ENCODE measurements at places on chromosomes 1 and 21.
A peak's percentile ranks its signal among the peaks of the same experiment; 100 is the strongest.

GRCh38 chr1:111603979-111604378 is 15.6 kb upstream of the RAP1A start:
- no peak for DNase-seq

DNA sequence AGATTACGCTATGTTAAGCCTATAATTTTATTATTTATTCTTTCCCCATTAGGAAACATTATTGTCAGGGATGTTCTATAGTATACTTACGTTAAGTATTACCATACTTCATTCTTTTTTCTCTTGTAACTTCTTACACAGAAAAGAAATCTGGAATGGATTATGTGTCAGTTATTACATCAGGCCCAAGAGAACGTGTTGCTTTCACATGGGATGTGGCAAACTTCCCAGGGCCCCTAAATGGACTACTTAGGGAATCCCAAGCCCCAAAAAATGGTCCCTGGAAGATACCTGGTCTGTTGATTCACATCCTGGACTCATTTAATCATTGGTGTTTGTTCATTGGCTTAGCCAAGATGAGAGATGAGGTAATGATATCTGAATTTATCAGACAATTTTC is 249.8 kb downstream of the NRIP1 start:
- no peak for DNase-seq

DNA sequence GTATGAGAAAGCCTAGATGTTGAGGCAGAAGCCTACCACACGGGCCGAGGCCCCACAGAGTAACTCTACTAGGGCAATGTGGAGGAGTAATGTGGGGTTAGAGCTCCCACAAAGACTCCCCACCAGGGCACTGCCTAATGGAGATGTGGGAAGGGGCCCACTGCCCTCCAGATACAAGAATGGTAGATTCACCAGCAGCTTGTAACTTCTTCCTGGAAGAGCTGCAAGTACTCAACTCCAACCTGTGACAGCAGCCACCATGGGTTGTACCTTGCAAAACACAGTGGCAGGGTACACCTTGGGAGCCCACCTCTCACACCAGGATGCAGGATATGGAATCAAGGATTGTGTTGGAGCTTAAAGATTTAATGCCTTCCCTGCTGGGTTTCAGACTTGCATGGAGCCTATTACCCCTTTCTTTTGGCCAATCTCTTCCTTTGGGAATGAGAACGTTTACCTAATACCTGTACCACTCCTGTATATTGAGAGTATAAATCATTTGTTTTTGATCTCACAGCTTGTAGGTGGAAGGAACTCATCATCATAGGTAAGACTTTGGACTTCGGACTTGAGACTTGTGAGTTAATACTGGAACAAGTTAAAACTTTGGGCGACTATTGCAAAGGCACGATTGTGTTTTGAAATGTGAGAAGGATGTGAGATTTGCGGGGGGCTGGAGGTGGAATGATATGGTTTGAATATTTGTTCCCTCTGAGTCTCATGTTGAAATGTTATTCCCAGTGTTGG is 57.5 kb downstream of the TENT5C start:
- DNase-seq = no peak

DNA sequence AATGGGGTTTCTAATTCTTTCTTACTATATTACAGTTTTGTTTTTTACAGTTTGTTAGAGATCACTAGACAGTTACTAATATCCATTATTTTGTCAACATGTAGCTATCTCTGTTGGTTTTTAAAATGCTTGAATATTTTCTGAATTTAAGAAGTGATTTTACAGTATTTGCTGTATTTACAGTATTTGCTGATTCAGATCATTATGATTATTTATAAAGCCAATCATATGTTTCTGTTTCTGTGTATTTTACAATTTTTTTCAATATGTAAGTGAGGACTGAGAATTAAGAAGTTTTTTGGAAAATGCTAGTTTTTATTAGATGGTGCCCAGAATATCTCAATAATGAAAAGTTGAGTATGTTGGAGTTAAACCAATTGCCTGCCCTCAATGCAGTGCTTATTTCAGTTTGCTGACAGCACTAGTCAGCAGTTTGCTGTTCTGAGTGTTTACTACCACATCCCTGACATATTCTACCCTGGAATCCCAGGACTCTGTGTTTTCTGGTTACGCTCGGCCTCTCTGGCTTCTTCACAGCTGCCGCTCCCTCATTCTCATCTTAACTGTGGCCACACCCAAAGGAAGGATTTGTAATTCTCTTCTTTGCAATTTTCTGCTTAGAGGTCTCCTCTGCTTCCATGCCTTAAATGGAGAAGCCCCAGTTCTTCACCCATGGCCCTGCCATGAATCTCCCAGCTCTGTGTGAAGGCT is 68.0 kb upstream of the BACH1 start:
- DNase-seq = no peak

- peak; percentile 94 for DNase-seq
These were observed 116.6 kb upstream of the HIVEP3 start for GRCh38 chr1:42035205-42035829.

DNA sequence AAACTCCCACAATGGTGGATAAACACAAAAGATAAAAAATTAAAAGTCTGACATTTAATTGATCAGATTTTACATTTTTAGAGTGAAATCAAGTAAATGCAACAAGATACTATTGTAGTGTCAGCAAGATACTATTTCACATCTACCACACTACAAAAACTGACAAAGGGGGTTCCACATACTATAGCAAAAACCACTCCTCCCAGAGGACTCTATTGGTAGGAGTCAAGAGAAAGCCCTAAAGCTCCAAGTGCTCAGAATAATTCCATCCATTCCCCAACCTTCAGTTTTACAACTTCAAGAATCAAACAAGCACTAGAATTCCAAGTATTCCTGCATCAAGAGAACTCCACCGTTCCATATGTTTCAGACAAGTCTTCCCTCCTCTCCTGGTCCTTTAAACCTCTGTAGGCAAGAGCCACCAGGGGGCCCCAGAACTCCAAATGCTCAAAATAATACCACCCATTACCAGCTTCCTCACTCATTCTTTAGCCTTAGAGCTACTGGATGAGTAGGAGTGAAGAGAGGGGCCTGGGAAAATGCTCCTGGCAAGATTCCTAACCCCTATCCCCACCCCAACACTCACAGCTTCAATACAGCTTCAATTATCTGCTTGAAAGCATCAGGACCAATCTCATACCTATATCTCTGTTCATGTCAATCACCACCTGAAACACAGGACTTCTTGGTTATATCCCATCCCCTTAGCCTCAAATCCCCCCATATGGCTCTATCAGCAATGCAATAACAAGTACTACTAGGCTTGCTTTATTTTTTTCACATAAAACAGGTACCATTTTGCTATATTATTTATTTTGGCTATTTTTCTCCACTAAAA is 9.9 kb downstream of the TOR1AIP2 start:
- peak; percentile 44 for DNase-seq

- DNase-seq = no peak
These were observed 141.3 kb upstream of the NCAM2 start for GRCh38 chr21:20856926-20857325.

DNA sequence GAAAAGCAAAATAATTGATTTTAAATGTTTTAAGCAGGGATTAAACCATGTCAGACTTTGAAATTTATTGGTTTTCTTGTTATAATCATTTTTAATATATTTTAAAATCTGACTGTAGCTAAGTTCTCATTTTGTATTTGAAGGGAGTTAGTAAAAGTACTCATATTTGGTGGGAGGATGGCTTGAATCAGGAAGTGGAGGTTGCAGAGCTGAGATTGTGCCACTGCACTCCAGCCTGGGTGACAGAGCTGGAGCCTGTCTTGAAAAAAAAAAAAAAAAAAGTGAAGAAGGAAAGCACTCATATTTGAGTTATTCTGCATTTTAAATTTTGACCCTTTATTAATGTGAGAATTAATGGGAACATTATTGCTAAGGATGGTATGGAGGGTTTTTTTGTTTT is 106.0 kb downstream of the RABGAP1L start:
- DNase-seq = no peak

DNA sequence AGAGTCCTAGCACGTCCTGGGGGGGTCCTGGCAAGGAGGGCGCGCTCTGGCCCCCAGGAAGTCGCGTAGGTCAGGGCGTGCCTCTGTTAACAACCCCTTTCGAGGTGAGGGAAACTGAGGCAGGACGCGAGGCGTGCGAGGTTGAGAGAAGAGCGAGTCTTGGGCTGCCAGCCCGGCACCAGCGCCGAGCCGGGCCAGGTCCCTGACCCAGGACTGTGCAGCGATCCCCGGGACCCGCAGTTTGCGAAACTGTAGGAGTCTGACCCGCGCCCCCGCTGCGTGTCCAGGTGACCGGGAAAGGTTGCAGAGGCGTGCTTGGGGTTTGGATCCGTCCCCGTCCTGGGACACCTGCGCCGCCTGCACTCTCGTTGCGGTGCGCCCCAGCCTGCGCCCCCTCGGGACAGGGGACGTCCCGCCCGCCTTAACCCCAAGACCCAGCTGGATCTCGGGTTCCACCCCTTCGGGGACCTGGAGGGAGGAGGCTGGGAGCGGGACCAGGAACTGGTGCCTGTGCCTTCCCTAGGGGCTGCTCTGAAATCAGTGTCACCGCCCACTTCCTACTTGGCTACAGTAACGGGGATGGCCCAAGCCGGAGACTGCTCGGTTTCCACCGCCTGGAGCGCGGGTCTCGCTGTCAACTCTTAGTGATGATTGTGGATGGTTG is 493 bp downstream of the DISC1 start:
- peak; percentile 70 for DNase-seq

GRCh38 chr1:180163041-180163440 is 8.4 kb downstream of the QSOX1 start:
- DNase-seq = no peak

GRCh38 chr1:230972855-230973271 is 5.8 kb downstream of the TTC13 start:
- no peak for DNase-seq

DNA sequence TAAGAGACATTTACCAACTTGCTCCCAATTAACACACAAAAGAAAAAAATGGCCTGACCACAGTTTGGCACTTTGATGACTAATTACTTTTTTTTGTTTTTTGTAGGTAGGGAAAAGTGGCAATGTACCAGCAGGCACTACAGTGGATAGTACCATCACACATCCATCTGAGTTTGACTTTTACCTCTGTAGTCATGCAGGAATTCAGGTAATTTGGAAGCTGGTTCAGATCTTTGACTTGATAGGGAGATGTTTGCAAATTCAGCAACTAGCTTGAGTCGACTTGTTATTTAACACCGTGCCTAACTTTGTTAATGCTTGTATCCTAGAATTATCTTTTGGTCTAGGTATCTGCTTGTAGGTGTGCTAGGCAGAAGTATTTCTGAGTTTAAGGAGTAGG is 33.0 kb upstream of the AGO1 start:
- no peak for DNase-seq

GRCh38 chr1:25642574-25643108 is 26.1 kb downstream of the MAN1C1 start:
- peak; percentile 0 for DNase-seq
